ENCODE measurements at places on chromosomes 7 and 10.

DNA sequence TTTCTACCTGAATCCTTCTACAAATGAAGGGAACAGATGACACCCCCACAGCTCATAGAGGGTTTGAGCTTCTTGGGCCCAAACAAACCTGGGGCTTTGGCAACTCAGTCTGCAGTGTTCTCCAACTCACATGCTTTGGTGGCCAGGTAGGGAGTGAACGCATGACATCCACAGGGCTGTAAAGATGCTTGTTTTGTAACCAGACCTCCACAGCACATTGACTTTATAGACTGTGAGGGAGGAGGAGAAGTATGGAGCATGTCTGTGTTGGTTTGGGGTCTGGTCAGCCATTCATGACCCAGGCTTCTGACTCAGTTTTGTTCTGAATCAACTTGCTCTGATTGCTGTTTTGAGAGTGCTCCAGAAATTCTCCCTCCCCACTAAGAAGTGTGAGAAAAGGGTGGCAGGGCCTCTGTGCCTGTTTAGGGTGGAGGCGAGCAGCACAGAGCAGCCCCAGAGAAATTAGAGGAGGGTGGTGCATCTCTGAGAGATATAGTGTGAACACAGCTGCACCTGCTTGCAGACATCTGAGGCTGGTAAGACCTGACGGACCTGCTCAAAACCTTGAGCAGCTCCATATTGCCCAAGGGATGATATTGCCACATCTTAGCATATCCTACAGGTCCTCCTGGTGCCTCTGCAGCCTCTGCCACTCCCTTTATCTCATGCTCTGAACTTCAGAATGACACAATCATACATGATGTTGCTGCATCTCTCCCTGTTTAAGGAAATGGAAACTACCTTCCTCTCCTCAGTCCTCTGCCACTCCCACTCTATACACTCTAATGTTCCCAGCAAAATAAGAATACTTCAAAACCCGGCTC, 287.7 kb downstream of the ABCA13 start:
- DNase-seq, result no peak

DNA sequence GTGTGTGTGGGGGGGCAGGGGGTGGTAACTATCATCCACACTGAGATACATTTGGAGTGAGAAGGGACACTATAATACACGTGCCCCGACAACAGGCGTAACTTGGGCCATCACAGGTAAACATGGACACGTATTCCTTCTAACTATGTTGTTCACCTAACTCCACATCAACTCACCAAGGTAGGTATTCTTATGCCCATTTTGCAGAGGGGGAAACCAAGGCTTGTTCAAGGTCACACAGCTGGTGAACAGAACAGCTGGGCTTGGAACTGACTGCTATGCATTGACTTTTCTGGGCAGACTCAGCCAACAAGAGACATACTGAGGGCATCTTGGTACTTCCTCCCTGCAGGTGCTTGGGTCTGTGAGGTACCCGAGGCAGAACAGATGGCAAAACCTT, 170.1 kb downstream of the ADAM12 start:
- no peak for DNase-seq

GRCh38 chr10:21318540-21319167, 206.8 kb downstream of the SKIDA1 start:
- DNase-seq, result no peak

DNA sequence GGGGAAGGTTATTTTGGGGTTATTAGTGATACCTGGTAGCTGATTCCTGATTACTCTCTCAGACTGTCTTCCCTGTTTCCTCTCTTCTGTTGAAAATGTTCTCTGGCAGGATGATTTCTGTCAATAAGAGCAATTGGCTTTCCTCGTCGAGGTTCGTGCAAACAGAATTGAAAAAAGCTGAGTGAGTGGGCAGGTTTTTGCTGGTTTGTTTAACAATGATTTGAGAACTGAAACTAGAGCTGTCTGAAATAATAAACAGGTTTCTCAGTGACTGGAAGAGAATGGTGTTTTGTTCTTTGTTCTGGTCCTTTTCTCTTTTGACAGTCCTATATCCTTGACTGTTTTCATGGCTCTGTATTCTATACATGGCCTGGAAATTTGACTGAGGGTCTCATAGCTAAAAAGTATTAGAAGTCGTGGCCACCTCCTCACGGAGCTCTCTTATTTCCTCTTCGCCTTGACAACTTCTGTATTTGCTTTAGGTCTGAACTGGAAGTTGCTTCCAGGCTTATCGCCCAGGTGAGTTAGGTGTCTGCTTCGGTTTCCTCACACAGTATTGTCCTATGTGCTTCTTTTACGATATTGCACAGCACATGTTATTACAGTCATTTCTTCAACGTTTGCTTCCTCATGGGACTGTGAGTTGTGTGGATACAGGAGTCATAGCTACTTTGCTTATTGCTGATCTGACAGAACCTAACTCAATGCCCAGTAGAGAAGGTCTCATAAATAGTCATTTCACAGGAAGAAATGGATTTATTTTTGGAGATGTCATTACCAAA, 403.6 kb downstream of the NRG3 start:
- no peak for DNase-seq

GRCh38 chr7:51328351-51328801, 11.8 kb upstream of the COBL start:
- DNase-seq, result no peak
